Osteoblast (primary cell): ENCODE measurements at places on chromosomes 11 and 22. TPM values are rescaled to one million over a fixed set of nuclear protein-coding genes. Genes with fewer than 3 reads are reported as not detected.

- DNase-seq = no peak
These were observed 71.7 kb downstream of the RAB38 start for GRCh38 chr11:88103337-88104206.

DNA sequence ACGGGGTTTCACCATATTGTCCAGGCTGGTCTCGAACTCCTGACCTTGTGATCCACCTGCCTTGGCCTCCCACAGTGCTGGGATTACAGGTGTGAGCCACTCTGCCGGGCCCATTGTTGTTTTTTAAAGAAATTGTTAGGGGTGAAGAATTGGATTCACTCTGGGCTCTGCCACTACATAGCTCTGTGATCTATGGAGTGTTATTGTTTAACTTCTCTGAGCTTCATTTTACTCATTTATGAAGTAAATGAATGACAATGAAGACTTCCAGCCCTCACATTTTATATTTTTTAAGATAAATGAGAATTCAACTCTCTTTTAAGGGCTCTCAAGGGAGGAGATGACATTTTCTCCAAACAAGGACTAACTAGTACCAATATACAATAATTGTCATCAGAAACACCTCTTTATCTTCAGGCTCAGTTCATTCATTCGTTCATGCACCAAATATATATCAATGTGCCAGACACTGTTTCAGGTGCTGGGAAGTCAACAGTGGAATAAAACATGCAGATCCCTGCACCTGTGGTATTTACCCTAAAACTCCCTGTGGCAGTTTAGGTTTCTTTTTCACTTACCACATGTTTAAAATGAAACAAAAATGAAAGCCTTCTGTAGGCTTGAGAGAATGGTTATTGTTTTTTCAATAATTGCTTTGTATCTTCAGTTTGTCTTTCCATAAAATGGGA lies 23.5 kb upstream of the GRAMD1B start:
- no peak for DNase-seq

GRCh38 chr11:61529537-61530225 lies 21.1 kb downstream of the LRRC10B start:
- no peak for DNase-seq

GRCh38 chr11:68226421-68226820 lies 13.3 kb upstream of the KMT5B start:
- no peak for DNase-seq

HTR3B gene
- total RNA-seq = not detected in 2 replicates
